ENCODE measurements at places on chromosomes 16 and 17.

DNA sequence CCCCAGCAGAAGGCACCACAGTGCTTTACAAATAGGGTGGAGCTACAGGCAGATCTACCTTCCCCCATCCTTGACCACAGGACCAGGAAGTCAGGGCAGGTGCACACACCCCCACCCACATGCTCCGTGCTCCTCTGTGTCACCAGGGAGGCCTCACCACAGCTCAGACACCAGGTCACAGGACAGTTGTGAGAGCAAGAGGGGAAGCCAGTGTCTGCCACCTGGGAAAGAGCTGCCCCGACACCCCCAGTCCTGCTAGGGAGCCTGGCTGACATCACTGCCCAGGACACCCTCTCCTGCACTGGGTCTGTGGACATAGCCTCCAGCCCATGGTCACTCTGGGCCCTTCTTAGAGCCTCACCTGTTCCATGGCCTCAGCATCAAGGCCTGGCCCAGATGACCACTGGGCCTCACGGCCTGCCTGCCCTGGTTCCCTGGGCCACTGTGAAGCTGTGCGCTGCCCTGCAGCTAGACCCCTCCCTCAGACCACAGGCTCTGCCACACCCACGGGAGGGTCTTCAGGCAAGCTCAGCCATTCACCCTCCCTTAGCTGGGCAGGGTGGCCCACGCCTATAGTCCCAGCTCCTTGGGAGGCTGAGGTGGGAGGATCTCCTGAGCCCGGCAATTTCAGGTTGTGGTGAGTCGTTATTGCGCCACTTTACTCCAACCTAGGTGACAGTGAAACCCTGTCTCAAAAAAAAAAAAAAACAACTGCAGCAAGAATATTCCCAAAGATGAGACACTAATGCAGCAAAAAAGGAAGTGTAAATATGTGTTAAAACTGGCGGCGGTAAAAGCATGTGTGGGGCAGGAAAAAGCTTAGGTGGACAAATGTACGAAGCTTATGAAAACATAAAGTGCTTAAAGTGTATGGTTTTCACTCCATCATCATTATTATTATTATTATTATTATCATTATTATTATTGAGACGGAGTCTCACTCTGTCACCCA, 14.2 kb downstream of the POLR3K start:
- DNase-seq = no peak

DNA sequence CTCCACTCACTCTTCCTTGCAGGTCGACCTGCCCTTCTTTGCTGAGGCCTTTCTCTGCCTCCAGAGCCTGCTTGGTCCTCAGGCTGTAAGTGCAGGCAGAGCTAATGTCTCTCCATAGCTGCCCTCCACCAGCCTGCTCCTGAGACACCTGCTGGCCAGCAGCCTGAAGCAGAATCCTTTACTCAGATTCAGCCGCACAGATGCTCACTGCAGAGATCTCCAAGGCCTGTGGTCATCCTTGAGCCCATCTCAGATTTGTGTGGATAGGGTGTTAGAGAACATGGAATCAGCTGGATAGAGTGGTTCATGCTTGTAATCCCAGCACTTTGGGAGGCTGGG, 11.5 kb downstream of the DEXI start:
- DNase-seq = no peak

DNA sequence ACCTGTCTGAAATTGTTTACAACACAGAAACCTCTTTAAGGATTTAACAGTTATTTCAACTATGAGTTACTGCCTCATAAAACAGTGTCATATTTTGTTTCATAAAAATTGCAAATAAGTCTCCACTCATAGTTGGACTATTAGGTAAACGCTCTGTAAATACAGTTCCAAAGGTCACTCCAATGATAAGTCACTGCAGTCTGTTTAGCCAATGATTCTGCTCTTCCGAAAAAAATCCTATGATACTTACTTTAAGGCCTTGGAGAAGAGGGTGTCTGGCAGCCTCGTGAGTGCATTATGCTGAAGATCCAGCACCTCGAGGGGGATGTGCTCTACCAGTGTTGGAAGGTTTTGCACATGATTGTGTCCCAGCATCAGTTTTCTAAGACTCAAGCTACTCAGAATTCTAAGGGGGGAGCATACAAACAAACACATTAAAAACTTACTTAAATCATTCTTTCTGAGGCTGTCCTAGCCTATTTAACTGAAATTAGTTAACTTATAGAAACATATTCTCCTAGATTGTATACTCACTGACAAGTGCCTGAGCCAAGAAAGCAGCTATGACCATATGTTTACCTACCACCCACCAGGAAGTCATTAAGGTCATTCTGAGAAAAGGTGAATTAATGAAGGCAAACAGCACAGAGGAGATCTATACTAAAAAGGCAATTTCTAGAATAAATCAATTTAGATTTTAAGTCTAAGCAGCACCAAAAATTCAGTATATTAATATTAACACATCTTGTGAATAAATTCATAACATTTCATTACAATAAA, 41.1 kb downstream of the MARVELD3 start:
- DNase-seq = no peak

DNA sequence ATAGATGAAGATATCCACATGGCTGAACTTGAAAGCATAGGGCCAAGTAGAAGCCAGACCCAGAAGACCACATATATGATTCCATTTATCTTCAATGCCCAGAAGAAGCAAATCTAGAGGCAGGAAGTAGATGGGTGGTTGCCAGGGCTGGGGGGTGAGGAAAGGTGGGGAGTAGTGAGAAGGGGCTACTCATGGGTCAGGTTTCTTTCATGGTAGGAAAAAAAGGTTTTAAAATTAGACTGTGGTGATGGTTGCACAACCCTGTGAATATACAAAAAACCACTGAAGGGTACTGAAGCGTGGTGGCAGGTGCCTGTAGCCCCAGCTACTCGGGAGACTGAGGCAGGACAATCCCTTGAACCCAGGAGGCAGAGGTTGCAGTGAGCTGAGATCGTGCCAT, 5.4 kb downstream of the CD2BP2 start:
- DNase-seq = no peak

- no peak for DNase-seq
Observed at GRCh38 chr16:68732741-68733399, 4.2 kb upstream of the CDH1 start.

GRCh38 chr16:58022601-58023371, 2.8 kb upstream of the MMP15 start:
- DNase-seq = no peak

GRCh38 chr17:36641877-36642845, 40.8 kb downstream of the MRM1 start:
- no peak for DNase-seq

- no peak for DNase-seq
Observed at GRCh38 chr16:28834873-28835863, 11.0 kb downstream of the TUFM start.

DNA sequence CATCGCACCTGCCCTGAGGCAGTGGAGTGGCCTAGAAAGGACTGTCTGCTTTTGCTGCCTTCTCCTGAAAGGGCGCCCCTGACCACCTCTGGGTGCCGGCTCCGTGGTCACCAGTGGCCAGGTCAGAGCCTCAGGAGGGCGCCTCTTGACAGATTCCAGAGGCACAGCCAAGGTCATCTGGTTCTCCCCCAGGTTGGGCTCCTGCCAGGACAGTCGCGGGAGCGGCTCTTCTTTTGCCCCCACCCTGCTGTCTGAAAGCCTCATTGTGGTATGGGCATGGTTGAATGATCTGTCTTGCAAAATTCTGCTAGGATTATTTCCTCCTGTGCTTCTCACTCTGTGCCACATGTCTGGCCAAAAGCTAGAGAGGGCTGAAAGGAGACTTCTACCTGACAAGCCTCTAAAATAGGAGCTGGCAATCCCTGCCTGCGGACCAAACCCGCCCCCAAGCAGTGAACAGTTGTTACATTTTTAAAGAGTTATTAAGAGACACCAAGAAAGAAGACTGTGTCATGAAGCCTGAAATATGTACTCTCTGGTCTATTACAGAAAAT, 82.8 kb downstream of the SNX29 start:
- DNase-seq = no peak

DNA sequence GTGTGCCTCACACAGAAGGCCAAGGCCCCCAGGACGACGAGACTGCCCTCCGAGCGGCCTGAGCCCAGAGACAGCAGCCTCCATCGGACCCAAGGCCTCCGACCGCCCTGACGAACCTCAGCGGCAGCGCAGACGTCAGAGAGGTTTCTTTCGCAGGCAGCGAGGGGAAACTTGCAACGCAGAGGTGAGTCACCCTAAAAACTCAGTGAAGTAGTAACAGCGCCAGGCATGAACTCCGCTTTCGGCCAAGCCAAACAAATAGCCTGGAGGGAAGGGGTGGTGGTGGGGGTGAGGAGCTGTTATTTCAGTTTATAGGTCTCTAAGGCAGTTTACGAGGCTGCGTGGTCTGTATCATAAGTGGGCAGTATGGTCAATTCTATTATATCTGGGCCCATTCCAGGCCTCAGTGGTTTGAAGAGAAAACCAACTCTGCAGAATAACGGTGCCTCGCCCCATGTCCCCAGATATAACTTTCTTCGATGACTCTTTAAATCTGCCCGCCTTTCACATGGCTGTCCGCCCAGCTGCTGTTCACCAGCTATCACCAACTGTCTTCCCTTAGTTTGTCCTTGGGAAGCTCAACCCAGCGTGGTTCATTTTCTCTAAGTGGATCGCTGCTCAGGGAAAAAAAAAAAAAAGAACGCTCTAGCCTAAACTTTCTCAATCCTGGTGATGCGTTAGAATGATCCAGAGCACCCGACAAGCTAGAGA, 43.5 kb upstream of the FOXF1 start:
- DNase-seq = no peak
